ENCODE measurements at places on chromosomes 11 and 22. TPM values are rescaled to one million over a fixed set of nuclear protein-coding genes. Genes with fewer than 3 reads are reported as not detected.

GRCh38 chr11:133790995-133791394, 54.3 kb downstream of the SPATA19 start:
- no peak for DNase-seq

DNA sequence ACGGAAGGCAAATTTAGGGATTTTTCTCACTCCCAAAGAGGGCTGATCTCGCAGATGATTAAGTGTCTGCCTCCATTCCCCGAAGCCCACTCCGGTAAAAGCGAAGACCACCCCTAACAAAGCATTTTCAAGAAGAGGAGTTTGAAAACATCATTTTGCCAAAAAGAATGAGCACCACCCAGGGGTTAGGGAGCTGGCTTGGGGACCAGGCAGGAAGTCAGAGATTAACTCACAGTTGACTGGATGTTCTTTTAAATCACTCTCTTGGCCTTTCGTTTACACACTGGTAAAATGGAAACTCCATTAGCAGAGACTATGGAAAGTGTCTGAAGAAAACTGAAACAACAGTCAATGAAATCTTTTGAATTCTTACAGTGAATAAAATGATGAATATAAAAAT, 7.9 kb upstream of the TRIM44 start:
- no peak for DNase-seq

DNA sequence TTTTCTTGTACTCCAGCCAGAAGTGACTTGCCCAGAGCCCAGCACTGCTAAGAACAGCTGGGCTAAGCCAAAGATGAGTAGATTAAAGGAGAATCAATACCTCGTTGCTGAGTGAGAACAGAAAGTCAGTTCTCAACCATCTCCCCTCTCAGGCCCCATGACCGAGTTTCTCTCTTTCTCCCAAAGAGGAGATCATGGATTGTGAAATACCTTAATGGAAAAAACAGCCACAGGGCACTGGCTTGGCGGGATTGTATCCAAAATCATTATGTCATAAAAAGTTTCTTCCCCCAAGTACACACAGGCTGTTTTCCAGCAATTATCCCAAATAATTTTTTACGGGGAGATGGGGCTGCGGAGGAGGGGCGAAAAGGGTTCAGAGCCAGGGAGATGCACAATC, 111.8 kb upstream of the TMEM45B start:
- DNase-seq = no peak

GRCh38 chr11:117144477-117145392, 648 bp downstream of the PAFAH1B2 start:
- DNase-seq = peak; percentile 0

GRCh38 chr11:45260071-45260470, 26.1 kb downstream of the SYT13 start:
- DNase-seq = no peak

- DNase-seq = no peak
Observed at GRCh38 chr11:1844221-1845094, 5.7 kb downstream of the TNNI2 start.

- DNase-seq = no peak
Observed at GRCh38 chr22:47020166-47020565, 257.7 kb downstream of the TBC1D22A start.

GRCh38 chr11:19455731-19456130, 215.0 kb upstream of the E2F8 start:
- DNase-seq = no peak

GRCh38 chr11:111762981-111763643, 3.1 kb downstream of the PPP2R1B start:
- no peak for DNase-seq

DNA sequence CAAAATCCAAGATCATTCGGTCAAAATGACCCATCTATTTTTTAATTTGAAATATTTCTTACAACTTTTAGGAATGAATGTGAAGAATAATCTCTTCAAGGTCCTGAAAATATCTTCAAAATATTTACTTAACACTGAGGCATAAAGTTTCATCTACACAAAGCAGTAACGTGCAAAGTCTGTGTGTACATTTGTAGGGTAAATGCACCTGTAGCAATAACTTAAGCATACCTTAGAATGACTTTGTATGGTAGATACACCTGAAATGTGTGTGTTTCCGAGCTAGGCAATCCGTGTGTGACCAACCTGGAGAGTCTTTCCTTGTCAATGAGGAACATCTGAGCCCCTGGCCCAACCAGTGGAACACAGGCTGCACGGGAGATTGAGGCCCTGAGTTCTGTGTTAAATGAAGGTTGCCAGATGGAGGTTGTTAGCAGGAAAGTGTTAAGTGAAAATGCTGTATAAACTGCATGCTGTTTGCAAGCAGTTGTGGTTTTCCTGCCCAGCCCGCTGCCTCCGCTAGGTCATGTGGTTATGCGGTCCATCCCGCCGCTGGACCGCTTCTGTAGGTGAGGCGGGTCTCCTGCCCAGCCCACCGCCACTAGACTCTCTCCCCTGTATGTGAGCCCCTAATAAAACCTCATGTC, 7.6 kb upstream of the CTR9 start:
- peak; percentile 52 for DNase-seq

GRCh38 chr11:92045301-92045700, 179.3 kb upstream of the FAT3 start:
- no peak for DNase-seq

DNA sequence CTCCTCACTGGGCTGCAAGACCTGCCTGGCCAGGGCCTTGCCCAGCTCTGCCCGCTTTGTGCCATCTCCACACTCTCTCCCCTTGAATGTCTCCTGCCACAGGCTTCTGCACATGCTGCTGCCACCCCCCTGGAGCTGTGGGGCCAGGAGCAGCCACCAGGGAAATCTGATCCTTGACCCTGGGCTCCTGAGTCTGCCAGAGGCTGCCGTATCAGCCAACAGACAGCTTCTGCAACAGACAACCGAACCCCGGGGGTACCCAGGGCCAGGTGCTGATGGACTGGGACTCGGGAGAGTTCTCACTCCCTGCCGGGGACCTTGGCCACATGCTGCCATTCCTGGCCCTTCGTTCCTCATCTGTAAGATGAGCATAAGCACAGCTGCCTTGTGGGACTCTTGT, 3.3 kb upstream of the PPARA start:
- DNase-seq = no peak

- DNase-seq = no peak
Observed at GRCh38 chr11:72760539-72761405, 8.6 kb upstream of the ARAP1 start.

The TESMIN gene
- total RNA-seq = 2.0 TPM

The KMT5B gene
- 33.1 TPM for total RNA-seq

The MPPED1 gene
- total RNA-seq = 0.19 TPM

The OR5M3 gene
- not detected for total RNA-seq

The MUC5AC gene
- 0.05 TPM for total RNA-seq

The NNMT gene
- total RNA-seq = 0.99 TPM

The EFCAB6 gene
- 1.1 TPM for total RNA-seq

The GGT5 gene
- total RNA-seq = 3.2 TPM

The CHADL gene
- total RNA-seq = 1.7 TPM

The OR52B2 gene
- not detected for total RNA-seq

The FBLN1 gene
- 9.3 TPM for total RNA-seq

The MICAL3 gene
- total RNA-seq = 2.7 TPM

The TBX10 gene
- 0.05 TPM for total RNA-seq

The SLC17A6 gene
- under 0.01 TPM for total RNA-seq

The SPINDOC gene
- 17.5 TPM for total RNA-seq

The UCP3 gene
- total RNA-seq = 0.90 TPM

Measured in thymus (tissue), 14 donors.